ENCODE measurements at places on chromosomes 3 and 15.

GRCh38 chr3:174192471-174192870, 666.7 kb upstream of the NAALADL2 start:
- no peak for DNase-seq

GRCh38 chr15:45187894-45188830, at the start of gene SHF:
Gene SHF, minus strand, starts transcription at chr15:45187966. Its CDS starts 15 bp downstream, at chr15:45187951.
- DNase-seq, result peak; percentile 69

DNA sequence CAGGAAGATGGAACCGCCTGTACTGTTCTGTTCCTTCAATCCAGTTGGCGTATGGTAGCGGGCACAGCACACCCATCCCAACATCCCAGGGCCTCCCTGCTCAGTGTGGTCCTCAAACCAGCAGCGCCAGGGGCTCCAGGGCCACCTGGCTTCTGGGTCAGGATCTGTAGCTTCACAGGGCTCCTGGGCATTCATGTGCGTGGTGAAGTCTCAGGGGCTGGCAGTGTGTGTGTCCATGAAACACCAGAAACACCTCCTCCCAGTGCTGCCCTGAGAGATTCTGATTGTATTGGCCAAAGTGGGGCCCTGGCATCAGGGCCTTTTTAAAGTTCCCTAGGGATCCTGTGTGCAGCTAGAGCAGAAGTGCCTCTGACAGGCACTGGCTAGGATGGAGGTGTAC, 42.1 kb downstream of the ABTB1 start:
- DNase-seq, result no peak

DNA sequence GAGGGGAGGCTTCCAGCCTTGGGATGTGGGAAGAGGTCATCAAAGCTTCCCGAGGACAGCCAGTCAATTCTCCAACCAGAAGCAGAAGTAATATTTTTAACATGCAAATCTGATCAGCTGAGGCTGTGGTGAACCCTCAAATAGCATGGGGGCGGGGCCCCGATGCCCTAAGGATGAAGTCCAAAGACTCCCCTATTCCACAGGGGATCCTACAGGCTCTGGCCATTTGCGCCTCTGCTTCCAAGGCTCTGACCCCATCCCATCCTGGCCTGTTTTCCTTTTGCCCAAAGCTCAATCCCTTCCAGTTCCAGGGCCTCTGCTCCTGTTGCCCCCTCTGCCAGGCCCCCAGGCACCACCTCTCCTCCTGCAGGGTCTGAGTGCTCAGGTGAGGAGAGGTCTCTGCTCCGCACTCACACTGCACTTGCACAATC, 6.7 kb upstream of the CSK start:
- no peak for DNase-seq

- no peak for DNase-seq
These were observed 29.0 kb downstream of the PTPN23 start for GRCh38 chr3:47409688-47410416.

GRCh38 chr15:82951472-82952157, 905 bp downstream of the HOMER2 start:
- DNase-seq, result no peak

- no peak for DNase-seq
These were observed 32.1 kb upstream of the DENND4A start for GRCh38 chr15:65824031-65824743.

DNA sequence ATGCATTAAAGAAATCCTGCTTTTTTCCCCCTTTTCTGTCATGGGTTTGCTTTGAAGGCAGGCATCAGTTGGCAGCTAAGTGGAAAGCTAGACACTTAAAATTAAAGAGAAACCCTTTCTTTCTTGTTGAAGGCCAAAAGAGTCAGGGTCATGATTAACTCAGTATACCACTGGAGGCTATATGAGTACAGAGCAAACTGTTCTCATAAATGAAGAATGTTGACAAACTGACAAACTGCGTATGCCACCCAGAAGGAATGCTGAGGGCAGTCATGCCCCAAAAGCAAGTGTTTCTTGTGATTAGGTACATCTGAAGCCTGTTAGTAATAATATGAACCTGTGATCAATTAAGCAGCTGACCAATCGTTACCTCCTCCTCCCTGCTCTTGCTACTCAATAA, 43.6 kb upstream of the COL6A6 start:
- no peak for DNase-seq

DNA sequence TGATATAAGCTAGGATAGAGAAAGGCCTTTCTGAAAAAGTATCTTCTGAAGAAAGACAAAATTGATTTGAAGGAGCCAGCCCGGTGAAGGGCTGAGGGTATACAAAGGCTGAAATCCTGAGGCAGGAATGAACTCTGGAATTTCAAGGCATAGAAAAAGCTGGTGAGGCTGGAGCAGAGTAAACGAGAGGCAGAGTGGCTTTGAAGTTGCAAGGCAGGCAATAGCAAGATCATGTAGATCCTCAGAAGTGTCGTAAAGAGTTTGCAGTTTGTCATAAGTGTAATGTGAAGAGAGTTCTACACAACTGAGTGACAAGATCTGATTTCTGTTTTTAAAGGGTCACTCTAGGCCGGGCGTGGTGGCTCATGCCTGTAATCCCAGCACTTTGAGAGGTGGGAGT, 69.0 kb downstream of the HMG20A start:
- DNase-seq, result no peak

DNA sequence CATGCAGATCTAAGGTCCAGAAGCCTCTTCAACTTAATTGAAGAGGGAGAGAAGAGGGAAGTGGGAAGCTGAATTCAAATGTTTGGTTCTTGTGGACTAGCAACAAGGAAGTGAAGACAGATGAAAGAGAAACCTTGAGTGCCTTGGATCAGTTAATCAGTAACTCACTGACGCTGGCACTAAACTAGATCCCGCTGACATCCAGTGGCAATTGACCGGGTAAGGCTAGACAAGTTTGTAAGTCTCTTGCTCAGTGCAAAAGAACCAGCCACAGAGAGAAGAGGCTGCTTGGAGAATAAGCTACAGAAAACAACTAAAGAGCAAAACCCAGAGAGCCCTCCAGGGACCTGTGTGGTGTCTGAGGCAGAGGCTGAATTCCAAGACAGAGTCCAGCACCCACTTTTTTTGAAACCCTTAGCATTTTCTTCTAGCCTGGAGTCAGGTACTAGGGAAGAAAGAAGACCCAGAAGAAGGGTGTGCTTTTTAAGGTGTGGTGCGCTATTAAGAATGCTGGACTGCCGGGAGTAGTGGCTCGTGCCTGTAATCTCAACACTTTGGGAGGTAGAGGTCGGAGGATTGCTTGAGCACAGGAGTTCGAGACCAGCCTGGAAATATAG, 6.9 kb downstream of the PLCH1 start:
- DNase-seq, result no peak
